ENCODE measurements at places on chromosomes 5 and 9. TPM values are rescaled to one million over a fixed set of nuclear protein-coding genes. Genes with fewer than 3 reads are reported as not detected.

Gene RNF14
- 96.5 TPM for total RNA-seq

Gene SH3RF2
- 8.6 TPM for total RNA-seq

Gene PCDHB10
- 7.0 TPM for total RNA-seq

Gene ABHD17B
- total RNA-seq: 21.3 TPM

Gene KLF4
- 3.2 TPM for total RNA-seq

Gene FIBCD1
- 0.66 TPM for total RNA-seq

Gene POC5
- 9.0 TPM for total RNA-seq

Gene FGD3
- 0.09 TPM for total RNA-seq

Gene FAM200C
- total RNA-seq: 1.7 TPM

Gene ARHGEF39
- 0.53 TPM for total RNA-seq

Gene PFN3
- not detected for total RNA-seq
